Esophagus muscularis mucosa (tissue), 4 donors: ENCODE measurements at places on chromosomes 3 and 15. TPM values are rescaled to one million over a fixed set of nuclear protein-coding genes. Genes with fewer than 3 reads are reported as not detected.

DNA sequence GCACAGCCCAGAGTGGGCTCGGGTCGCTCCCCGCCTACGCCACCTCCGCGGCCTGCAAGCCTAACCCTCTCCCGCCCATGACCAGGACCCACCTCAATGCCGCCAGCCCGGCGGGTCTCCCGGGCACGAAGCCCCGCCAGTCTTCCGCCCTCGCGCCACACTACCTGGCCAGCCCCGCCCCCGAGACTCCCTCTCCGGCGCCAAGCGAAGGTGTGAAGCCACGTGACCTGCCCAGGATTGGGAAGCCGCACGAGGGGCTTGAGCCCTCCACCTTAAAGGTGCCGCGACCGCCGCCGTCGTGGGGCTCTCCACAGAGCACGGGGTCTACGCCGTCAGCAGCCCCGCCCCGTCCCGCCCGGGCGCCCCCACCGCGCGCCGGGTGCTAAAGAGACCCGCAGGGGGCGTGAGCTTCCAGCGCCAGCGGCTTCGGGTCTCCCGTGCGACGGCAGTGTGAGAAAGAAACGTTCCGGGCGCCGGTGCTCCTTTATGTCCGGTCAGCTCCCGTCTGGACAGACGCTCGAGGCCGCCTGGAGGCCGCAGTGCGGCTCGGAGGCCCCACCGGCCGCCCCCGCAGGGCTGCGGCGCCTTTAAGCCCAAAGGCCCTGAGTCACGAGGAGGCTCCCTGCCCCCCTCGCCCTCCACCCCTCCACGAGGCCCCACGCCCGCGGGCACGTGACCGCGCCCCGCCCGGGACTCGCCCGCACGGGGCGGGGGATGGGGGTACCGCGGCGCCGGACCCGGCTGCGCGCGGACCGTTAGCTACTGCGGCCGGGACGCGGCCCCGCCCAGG lies at the start of gene CPEB1:
TSS of gene CPEB1 (minus strand) at position 319 of the 790 bp plus-strand sequence. CDS start 18,904 bp downstream, outside the sequence.
- H3K4me1 ChIP-seq: peaks cover 30% of the 10 kb centered on the region
- peak within 1 kb of the TSS; percentile 59 for H3K27ac ChIP-seq
- peak within 1 kb of the TSS; percentile 71 for H3K4me3 ChIP-seq
- no peak for DNase-seq

DNA sequence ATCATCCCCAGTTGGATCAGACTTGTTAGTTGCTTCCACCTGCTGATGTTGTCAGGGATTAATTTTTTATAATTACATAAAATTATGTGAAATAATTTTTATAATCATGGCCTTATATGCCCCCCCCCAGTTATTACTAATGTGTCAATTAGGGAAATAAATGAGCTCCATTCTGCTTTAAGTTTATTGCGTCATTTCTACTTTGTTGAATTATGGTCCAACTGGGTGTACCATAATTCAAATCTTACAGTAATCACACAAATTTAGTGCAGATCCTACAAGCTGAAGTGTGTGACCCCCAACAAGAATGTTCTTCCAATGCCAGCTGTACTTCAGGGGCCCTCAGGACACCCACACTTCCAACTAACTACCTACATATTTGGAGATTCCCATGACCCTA lies 7.5 kb upstream of the NDN start:
- no peak overlapping the region for H3K27ac ChIP-seq
- no peak overlapping the region for H3K4me3 ChIP-seq
- H3K36me3 ChIP-seq: no peaks in the 10 kb centered on the region

DNA sequence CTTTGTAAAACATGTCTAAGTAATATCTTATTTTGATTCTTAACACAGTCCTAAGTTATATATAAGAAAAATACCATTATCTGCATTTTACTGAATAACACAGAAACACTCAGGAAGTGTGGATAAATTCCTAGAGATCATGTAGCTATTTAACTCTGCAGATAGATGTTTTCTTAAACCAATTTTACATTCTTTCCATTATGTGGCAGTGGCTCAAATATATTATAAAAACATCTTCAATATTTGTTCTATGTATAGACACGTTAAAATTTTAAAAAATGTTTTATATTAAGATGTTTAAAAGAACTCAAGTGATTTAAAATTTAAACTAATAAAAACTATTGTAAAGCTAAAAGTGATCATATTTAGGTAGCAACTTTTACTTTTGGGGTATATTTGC lies 683.8 kb downstream of the DIPK2A start:
- H3K27me3 ChIP-seq: no peaks in the 10 kb centered on the region
- H3K27ac ChIP-seq: no peak overlapping the region
- H3K36me3 ChIP-seq: no peaks in the 10 kb centered on the region
- no peak overlapping the region for H3K4me3 ChIP-seq

DNA sequence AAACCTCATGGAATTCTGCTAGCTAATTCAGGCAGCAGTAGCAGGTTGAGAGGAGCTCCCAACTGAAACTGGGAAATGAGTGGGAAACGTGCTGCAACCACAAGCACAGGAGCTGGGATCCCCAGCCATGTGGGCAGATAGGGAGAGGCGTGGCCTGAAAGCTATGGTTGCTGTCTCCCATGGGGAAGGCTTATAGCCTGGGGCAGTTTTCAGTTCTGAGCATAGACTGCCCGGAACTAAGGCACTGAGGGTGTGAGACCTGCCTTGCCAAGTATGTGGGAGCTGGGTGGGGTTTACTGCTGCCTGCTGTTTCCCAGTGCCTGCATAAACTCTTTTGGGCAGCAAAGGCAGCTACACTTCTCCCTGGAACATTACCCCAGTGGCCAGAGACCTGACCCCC lies 229.5 kb downstream of the TUSC7 start:
- H3K36me3 ChIP-seq: no peaks in the 10 kb centered on the region
- H3K27me3 ChIP-seq: no peaks in the 10 kb centered on the region
- H3K4me3 ChIP-seq: no peak overlapping the region

- H3K27ac ChIP-seq: no peak overlapping the region
- DNase-seq: no peak
- peaks cover 74% of the 10 kb centered on the region for H3K36me3 ChIP-seq
- no peaks in the 10 kb centered on the region for H3K27me3 ChIP-seq
- H3K4me1 ChIP-seq: peaks cover 3% of the 10 kb centered on the region
These were observed 9.1 kb downstream of the MRPS11 start for GRCh38 chr15:88476635-88477060.

DNA sequence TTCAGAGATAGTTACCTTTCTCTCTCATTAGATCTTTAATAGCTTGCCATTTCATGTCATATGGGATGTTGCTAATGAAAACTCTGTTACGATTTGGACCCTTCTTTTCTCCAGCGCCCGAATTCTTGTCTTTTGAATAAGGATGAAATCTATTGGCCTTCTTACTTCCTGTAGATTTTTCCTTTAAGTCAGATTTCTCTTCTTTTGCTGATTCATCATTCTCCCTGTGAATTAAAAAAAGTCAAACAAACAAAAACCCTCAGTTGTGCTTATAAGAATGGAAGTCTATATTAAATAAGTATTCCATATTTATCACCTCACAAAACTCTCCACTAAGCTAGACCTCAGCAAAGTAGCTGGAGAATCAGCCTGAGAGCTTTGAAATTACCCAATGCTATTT lies 9.5 kb downstream of the MYEF2 start:
- no peak overlapping the region for H3K4me3 ChIP-seq
- no peaks in the 10 kb centered on the region for H3K4me1 ChIP-seq
- DNase-seq: no peak
- no peaks in the 10 kb centered on the region for H3K36me3 ChIP-seq
- H3K27ac ChIP-seq: no peak overlapping the region

DNA sequence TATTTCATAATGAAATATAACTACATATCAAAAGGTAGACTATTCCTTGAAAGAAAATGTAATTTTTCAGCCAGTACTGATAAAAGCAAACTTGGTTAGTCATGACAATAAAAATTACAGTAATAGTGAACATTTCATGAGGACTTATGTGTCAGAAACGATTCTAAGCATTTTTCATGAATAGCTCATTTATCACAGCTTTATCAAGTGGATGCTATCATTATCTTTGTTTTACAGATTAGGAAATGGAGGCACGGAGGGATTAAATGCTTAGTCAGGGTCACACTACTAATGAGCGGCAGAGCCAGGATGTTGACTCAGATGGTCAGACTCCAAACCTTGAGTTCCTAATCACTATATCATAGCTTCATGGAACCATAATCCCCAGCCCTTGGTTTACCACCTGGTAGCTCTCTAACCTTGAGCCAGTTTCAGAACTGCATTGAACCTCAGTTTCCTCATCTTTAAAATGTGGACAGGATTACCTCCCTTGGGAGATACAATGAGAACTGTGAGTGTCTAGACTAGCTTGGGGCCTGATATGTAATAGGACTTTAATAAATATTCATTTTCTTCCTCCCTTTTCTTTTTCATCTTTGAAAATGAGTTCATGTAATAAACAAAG lies 85.4 kb downstream of the TNIK start:
- H3K27me3 ChIP-seq: no peaks in the 10 kb centered on the region
- no peak overlapping the region for H3K4me3 ChIP-seq
- no peak overlapping the region for H3K27ac ChIP-seq
- no peaks in the 10 kb centered on the region for H3K36me3 ChIP-seq
- peaks cover 59% of the 10 kb centered on the region for H3K4me1 ChIP-seq
- DNase-seq: no peak

DNA sequence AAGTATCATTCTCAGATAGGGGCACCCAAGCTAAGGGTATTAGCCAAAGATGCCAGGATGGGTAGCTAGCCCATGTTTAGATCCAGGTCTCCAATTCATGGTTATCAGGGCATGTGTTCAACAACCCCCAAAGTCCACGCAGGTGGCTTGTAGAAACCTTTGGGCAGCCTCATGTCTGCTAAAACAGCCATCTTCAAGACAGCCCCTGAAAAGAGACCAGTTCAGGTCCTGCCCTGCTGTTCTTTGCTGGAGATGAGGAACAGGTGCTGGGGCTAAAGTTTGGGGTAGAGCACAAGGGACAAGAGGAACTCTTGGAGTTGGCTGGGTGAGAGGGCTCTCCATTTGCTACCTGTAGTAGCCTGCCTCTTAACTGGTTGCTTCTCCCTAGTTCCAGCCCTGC lies 4.6 kb downstream of the PPM1M start:
- no peaks in the 10 kb centered on the region for H3K27me3 ChIP-seq
- H3K36me3 ChIP-seq: peaks cover 12% of the 10 kb centered on the region
- H3K4me3 ChIP-seq: no peak overlapping the region

DNA sequence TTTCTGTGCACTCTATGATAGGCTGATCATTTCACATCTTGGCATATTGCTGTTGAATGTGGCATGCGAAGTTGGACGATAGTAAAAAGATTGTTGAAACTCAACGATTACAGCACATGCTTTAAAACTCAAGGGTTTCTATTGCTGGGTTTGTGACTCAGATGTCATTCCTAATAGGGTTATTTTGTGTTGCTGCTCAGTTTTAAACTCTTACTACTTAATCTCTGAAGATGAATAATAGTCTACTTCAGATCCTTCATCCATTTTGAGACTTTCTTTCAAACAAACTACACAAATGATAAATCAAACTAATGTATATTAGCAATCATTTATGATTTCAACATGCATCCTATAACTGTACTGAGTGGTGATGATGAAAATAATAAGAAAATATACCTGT lies 71.3 kb upstream of the MBNL1 start:
- H3K4me1 ChIP-seq: peaks cover 16% of the 10 kb centered on the region
- DNase-seq: no peak
- no peaks in the 10 kb centered on the region for H3K27me3 ChIP-seq
- H3K4me3 ChIP-seq: peak overlapping the region; percentile 26

GRCh38 chr3:16364963-16365362 lies 100.0 kb downstream of the OXNAD1 start:
- H3K4me1 ChIP-seq: peaks cover 20% of the 10 kb centered on the region
- no peaks in the 10 kb centered on the region for H3K27me3 ChIP-seq
- DNase-seq: no peak
- H3K4me3 ChIP-seq: no peak overlapping the region
- H3K36me3 ChIP-seq: no peaks in the 10 kb centered on the region
- no peak overlapping the region for H3K27ac ChIP-seq

DNA sequence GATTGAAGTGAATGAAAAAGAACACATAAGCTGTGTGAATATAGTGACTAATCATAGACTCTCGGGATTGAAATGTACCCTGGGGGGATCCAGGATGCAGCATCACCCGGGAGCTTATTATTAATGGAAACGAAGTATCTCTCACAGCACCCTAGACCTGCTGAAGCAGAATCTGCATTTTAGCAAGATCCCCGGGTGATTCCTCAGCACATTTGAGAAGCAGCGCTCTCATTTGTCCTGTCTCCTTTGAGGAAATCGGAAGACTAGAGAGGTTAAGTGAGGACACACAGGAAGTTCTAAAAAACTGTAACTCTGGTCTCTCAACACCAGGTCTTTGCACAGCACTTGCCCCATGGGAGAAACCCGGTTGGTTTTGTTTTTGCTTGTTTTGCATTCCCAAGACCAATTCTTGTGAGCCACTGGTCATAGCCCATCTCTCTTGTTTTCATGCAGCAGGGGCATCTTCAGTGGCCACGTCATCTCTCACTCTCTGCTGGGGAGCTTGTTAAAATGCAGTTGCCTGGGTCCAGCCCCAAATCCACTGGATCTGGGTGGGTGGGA lies 30.2 kb downstream of the ZNF710 start:
- no peak overlapping the region for H3K27ac ChIP-seq
- H3K36me3 ChIP-seq: no peaks in the 10 kb centered on the region
- no peak overlapping the region for H3K4me3 ChIP-seq
- no peak for DNase-seq

GRCh38 chr15:31412824-31413223 lies 86.2 kb downstream of the KLF13 start:
- no peak overlapping the region for H3K27ac ChIP-seq
- no peaks in the 10 kb centered on the region for H3K36me3 ChIP-seq
- no peaks in the 10 kb centered on the region for H3K27me3 ChIP-seq
- no peaks in the 10 kb centered on the region for H3K4me1 ChIP-seq
- H3K4me3 ChIP-seq: no peak overlapping the region
- DNase-seq: no peak

DNA sequence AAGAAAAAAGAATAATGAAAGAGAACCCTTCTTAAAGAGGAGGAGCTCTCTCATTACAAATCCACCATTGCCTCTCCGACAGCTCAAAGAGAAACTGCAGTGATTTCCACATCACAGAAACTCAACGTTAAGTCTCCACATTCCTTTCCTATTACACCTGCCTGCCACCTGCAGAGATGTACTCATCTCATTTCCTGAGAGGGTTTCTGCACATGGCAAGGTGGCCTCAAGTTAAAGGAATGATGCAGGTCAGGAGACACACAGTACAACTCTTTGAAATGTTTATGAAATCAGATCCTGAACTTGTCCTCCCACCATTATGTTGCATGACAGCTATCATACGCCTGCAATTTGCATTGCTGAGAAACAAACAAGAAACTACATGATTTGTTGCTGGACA lies 458.4 kb upstream of the ADAMTS9 start:
- H3K27ac ChIP-seq: no peak overlapping the region
- no peak for DNase-seq
- no peaks in the 10 kb centered on the region for H3K36me3 ChIP-seq
- H3K4me1 ChIP-seq: no peaks in the 10 kb centered on the region
- H3K27me3 ChIP-seq: no peaks in the 10 kb centered on the region

- DNase-seq: no peak
- H3K4me1 ChIP-seq: peaks cover 9% of the 10 kb centered on the region
- H3K27me3 ChIP-seq: no peaks in the 10 kb centered on the region
- no peak overlapping the region for H3K4me3 ChIP-seq
- H3K36me3 ChIP-seq: no peaks in the 10 kb centered on the region
These were observed 275.4 kb downstream of the NFKBIZ start for GRCh38 chr3:102124704-102125103.

ISLR gene
- total RNA-seq: 75.6 TPM

FOXB1 gene
- total RNA-seq: not detected

NR1I2 gene
- not detected for total RNA-seq

ISL2 gene
- 3.3 TPM for total RNA-seq

FBXL22 gene
- 14.4 TPM for total RNA-seq
